ENCODE measurements at places on chromosomes 2 and 18. TPM values are rescaled to one million over a fixed set of nuclear protein-coding genes. Genes with fewer than 3 reads are reported as not detected.

- DNase-seq = no peak
These were observed 61.0 kb downstream of the CACNB4 start for GRCh38 chr2:152037743-152038435.

DNA sequence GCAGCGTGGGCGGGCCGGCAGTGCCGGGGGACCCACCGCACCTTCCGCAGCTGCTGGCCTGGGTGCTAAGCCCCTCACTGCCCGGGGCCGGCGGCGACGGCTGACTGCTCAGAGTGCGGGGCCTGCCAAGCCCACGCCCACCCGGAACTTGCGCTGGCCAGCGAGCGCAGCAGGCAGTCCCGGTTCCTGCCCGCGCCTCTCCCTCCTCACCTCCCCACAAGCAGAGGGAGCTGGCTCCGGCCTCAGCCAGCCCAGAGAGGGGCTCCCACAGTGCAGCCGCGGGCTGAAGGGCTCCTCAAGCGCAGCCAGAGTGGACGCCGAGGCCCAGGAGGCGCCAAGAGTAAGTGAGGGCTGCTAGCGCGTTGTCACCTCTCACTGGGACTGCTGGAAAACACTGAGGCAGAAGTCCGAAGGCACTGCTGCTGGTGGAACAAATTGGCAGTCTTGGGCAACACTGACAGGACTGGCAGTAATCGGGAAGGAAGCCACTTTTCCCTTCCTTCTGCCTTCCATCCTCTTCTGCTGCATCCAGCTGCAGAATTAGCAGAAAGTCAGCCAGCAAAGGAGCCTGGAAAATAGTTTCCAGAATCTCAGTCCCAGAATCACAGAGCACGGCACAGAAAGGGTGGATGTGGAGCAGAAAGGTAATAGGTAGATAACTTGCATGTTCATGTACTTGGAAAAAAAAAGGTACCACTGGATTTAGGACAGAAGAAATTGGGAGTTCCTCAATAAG lies 179.4 kb upstream of the FN1 start:
- no peak for DNase-seq

The TEKT4 gene
- total RNA-seq = 0.34 TPM

- no peak for DNase-seq
These were observed 772.2 kb downstream of the SUCLG1 start for GRCh38 chr2:83686863-83687262.

GRCh38 chr2:175445281-175445680 lies 263.8 kb upstream of the ATP5MC3 start:
- DNase-seq = no peak

GRCh38 chr2:190325588-190325987 lies 6.0 kb upstream of the HIBCH start:
- no peak for DNase-seq
